ENCODE measurements at places on chromosomes 11 and 22.
A peak's percentile ranks its signal among the peaks of the same experiment; 100 is the strongest.

DNA sequence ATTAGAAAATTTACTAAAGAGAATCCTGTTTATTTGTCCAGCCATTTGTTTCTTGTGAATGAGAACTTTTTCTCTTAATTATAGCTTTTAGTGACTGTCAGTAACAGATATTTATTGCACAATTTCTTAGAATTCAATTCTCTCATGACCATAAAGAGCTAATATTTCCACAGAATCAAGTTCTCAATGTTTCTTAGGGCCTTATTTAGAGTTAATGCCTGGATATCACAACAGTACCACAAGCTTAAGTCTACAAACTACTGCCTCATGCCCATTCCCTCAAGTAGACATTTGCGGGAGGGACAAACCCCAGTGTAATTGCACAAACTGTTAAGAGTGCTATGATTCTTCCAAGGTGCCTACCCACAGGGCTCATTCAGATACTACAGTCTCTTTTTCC is 199.7 kb upstream of the POU2AF2 start:
- DNase-seq = no peak

- no peak for DNase-seq
These were observed 2.3 kb downstream of the CCDC85B start for GRCh38 chr11:65892661-65893317.

- DNase-seq = no peak
These were observed 21.9 kb downstream of the ASCC2 start for GRCh38 chr22:29816128-29816527.

DNA sequence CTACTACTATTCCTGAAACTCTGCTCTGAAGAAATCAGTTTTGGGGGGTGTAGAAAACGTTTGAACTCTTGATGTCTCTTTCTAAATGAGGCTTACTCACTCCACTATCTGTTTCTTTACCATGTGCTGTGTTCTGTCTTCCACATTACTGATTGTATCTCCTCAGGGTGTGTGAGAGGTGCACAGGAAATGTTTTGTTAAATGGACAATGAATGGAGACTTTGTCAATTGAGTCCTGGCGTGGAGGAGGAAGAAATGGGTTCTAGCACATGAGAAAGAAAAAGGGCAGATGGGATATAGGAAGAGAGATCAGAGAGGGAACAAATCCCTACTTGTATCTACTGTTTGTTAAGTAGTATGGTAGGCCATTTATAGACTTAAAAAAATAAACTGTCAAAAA is 577.1 kb upstream of the CCDC90B start:
- DNase-seq = no peak

- peak; percentile 43 for DNase-seq
These were observed 32.1 kb upstream of the DGKZ start for GRCh38 chr11:46315033-46315738.

- no peak for DNase-seq
These were observed 27.3 kb downstream of the PTPRJ start for GRCh38 chr11:48007677-48008076.

DNA sequence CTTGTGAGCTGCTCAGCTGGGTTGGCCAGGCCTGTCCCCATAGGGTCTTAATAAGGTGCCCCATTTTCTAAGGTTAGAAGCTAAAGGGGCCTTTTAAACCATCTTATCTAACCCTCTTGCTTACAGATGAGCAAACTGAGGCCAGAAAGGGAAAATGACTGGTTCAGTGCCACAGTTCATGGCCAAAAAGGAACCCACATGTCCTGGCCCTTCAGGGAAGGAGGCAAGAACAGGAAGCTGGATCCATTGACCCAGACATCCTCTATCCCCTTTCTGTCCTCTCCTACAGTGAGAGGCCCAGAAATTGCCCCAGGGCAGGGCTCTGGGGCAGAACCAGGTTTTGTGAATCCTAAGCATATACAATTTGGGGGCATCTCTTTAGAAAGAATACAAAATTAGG is 10.0 kb downstream of the PRG3 start:
- no peak for DNase-seq

GRCh38 chr22:24101966-24102365 is 79.3 kb upstream of the SUSD2 start:
- DNase-seq = no peak

- no peak for DNase-seq
These were observed 118.0 kb downstream of the SIK3 start for GRCh38 chr11:116980136-116980793.

GRCh38 chr11:1852877-1853276 is at the start of gene LSP1:
Gene LSP1 (plus strand): TSS chr11:1853084. CDS start chr11:1853145, 61 bp downstream.
- peak; percentile 92 for DNase-seq

- no peak for DNase-seq
These were observed 81.4 kb downstream of the TIMP3 start for GRCh38 chr22:32882774-32883530.

DNA sequence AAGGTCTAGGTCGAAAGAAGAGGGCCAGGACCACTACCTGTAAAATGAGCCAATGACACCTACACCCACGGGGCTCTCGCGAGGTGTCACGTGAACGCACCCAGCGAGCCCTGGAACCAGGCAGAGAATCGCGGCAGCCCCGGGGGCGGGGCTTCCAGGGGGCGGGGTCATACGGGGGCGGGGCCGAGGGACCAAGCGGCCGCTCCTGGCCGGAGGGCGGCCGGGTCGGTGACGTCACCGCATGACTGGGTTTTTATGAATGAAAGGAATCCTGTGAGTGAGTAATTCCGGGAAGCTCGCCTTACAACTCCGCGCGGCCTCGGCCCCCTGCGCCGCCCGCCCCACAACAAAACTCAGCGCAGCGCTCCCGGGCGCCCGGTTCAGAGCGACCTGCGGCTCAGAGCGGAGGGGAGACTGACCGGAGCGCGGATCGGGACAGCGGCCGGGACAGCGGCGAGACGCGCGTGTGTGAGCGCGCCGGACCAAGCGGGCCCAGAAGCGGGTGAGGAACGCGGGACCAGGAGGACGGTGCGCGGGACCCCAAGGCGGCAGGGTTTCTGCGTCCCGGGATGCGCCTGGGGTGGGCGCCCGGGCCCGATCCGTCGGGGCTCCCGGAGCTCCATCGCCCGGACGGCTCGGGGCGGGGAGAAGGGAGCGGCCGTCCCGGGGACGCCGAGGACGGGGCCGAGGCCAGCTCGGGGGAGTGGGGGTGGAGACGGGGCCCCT is at the start of gene MAFF:
MAFF (plus strand) TSS at position 284 of the 726 bp plus-strand sequence. CDS start 11,860 bp downstream, outside the sequence.
- DNase-seq = peak; percentile 79
